ENCODE measurements at places on chromosomes 7 and 10. TPM values are rescaled to one million over a fixed set of nuclear protein-coding genes. Genes with fewer than 3 reads are reported as not detected.

GRCh38 chr10:96663797-96664196 is 56.5 kb downstream of the PIK3AP1 start:
- H3K4me3 ChIP-seq = no peak overlapping the region
- no peaks in the 10 kb centered on the region for H3K27me3 ChIP-seq
- no peak for DNase-seq

- no peaks in the 10 kb centered on the region for H3K27me3 ChIP-seq
- DNase-seq = no peak
- no peak overlapping the region for H3K27ac ChIP-seq
- H3K4me1 ChIP-seq = peaks cover 1% of the 10 kb centered on the region
- no peaks in the 10 kb centered on the region for H3K36me3 ChIP-seq
Measured at GRCh38 chr7:152975076-152975475, 215.5 kb downstream of the ACTR3B start.

GRCh38 chr10:88117869-88118632 is 254.6 kb downstream of the PTEN start:
- H3K4me3 ChIP-seq = no peak overlapping the region
- H3K27me3 ChIP-seq = no peaks in the 10 kb centered on the region
- no peak overlapping the region for H3K27ac ChIP-seq
- H3K4me1 ChIP-seq = no peaks in the 10 kb centered on the region
- no peaks in the 10 kb centered on the region for H3K36me3 ChIP-seq

- H3K36me3 ChIP-seq = no peaks in the 10 kb centered on the region
- no peaks in the 10 kb centered on the region for H3K27me3 ChIP-seq
- H3K4me1 ChIP-seq = no peaks in the 10 kb centered on the region
- DNase-seq = no peak
Measured at GRCh38 chr10:34343764-34344163, 471.3 kb downstream of the PARD3 start.

- no peak overlapping the region for H3K27ac ChIP-seq
- H3K4me1 ChIP-seq = no peaks in the 10 kb centered on the region
- H3K4me3 ChIP-seq = no peak overlapping the region
- DNase-seq = no peak
Measured at GRCh38 chr7:70068531-70068930, 470.3 kb downstream of the AUTS2 start.

- no peak for DNase-seq
- H3K27me3 ChIP-seq = no peaks in the 10 kb centered on the region
- H3K27ac ChIP-seq = no peak overlapping the region
- no peaks in the 10 kb centered on the region for H3K36me3 ChIP-seq
Measured at GRCh38 chr10:119526149-119526548, 16.4 kb downstream of the RGS10 start.

GRCh38 chr10:3399756-3400155 is 227.2 kb upstream of the PITRM1 start:
- H3K4me1 ChIP-seq = peaks cover 3% of the 10 kb centered on the region
- no peak overlapping the region for H3K4me3 ChIP-seq
- DNase-seq = no peak
- no peaks in the 10 kb centered on the region for H3K27me3 ChIP-seq

- no peak overlapping the region for H3K27ac ChIP-seq
- DNase-seq = no peak
- H3K4me1 ChIP-seq = peaks cover 10% of the 10 kb centered on the region
Measured at GRCh38 chr7:5349437-5350173, 66.9 kb downstream of the SLC29A4 start.

MMRN2 gene
- 1.2 TPM for total RNA-seq

DNA sequence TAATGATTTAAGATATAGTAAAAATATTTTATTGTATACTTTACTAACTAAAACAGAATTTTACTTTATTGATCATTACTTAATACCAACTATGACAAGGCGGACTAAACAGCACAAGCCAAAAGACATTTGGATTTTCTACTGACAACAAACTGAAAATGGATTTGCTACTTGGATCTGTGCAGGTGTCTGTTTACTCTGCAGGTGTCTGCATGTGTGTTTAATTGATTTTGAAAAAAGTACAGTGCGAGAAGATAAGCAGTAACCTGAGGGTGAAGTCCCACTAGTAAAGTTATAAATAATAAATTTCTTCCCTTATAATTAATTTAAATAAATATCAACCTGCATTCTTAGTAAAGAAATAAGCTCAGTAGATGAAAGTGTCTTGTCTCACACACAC is 696.8 kb upstream of the MBL2 start:
- no peak overlapping the region for H3K4me3 ChIP-seq
- no peaks in the 10 kb centered on the region for H3K27me3 ChIP-seq
- no peak overlapping the region for H3K27ac ChIP-seq
- no peak for DNase-seq
- H3K4me1 ChIP-seq = no peaks in the 10 kb centered on the region

Measured in H1 (cell line).